ENCODE measurements at places on chromosomes 4 and X.

GRCh38 chrX:106742805-106743204 lies 16.3 kb downstream of the RNF128 start:
- DNase-seq: no peak

DNA sequence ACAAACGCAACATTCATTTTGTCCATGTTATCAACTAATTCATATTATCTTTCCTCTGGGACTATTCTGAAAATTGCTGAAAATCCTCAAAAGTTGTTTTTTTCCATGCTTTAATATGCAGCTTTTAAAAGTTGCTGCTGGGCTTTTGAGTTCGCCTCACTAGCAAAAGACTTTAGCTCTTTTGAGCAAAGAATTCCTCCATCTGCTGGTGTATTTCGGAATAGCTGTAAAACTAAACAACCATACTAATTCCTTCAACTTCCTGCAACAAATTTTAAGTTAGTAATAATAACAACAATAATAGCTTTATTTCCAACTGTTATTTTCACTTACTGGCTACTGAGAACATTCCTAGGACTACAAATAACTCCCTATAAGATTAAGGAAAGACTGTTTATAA lies 124.5 kb upstream of the PLAC1 start:
- DNase-seq: no peak

GRCh38 chr4:88335092-88335665 lies 43.5 kb upstream of the HERC6 start:
- DNase-seq: no peak

DNA sequence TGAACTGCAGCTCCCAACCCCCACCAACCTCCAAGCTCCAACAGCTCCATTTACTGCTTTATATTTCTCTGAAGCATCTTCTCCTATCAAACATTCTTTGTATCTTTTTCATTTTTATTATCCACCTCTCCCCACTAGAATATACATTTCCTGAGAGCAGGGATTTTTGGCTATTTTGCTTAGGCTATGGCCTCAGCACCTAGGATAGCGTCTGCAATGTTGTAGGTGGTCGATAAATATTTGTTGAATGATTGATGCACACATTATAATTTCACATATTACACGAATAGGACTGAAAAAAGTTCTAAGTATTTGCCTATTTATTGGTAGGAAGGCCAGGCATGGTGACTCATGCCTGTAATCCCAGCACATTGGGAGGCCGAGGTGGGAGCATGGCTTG lies 658.7 kb upstream of the DIPK2B start:
- DNase-seq: no peak

DNA sequence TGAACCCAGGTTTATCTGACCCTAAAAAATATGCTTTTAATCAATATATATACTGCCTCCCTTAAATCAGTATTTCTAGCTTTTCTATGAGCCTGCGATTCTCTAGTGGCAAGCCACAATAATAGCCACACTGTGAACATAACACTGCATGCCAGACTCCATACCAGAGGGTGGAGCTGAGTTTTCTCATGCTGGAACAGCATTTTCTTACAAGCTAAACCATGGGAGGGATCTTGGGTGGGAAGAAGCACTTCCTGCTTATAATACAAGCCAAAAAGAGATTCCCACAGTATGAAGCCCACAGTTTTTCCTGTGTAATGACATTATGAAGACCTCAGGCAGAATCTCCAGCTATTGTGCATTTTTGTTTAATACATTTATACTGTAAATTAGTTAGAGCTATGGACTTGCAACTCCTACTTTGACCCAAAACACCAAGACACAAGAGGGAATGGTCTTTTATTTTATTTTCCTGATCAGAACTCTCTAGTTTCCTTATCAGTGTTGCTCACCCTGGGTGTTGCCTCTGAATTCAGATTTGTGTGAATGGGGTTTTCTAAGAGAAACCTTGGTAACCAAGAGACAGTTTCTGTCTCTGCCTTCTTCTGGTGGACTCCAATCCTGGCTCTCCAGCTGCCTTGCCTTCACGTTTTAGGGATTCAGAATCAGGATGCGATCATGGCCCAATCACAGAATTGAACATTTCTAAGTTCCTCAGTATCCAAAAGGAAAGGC lies 74.5 kb upstream of the EOLA2 start:
- no peak for DNase-seq
